ENCODE measurements at places on chromosomes 16 and 17.

GRCh38 chr17:4087911-4088693, 54.7 kb downstream of the ZZEF1 start:
- no peak for DNase-seq

GRCh38 chr17:3505008-3505407, 29.2 kb downstream of the ASPA start:
- DNase-seq: no peak

DNA sequence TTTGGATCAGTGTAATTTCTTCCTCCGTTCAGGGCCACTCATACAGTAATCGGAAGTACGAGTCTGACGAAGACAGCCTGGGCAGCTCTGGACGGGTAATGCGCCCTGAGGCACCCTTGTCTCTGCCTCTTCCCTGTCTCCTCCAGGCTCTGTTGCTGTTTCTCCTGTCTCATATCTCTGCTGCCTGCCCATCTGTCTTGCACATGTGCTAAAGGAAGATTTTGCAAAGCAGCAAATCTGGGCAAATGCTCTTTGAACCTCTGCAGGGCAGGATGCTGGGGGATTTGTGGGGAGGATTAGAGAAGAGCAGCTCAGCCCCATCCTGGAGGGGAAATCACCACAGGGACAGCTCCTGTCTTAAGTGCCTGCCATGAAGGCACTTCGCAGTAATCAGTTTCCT, 32.4 kb upstream of the POLR3E start:
- no peak for DNase-seq

- no peak for DNase-seq
Measured at GRCh38 chr16:48590476-48590875, 19.5 kb downstream of the N4BP1 start.

- no peak for DNase-seq
Measured at GRCh38 chr16:2190659-2191445, 5.6 kb downstream of the CASKIN1 start.

DNA sequence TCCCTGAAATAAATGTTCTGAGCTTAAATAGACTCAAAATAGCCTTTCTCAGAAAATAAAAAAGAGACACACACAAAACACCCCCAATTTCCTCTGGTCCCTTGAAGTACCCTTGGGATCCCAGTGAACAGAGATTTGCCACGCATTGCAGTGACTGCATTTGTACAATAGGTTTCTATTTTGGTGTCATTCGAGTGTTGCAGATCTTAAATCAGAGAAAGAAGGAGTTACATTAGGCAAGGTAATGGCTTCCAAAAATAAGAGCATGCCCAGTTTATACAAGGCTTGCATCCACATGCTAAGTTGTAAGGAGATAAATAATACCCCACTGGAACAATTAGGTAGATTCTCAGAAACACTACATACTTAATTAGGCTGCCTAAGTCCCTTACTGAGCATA, 2.2 kb downstream of the TOX3 start:
- no peak for DNase-seq

DNA sequence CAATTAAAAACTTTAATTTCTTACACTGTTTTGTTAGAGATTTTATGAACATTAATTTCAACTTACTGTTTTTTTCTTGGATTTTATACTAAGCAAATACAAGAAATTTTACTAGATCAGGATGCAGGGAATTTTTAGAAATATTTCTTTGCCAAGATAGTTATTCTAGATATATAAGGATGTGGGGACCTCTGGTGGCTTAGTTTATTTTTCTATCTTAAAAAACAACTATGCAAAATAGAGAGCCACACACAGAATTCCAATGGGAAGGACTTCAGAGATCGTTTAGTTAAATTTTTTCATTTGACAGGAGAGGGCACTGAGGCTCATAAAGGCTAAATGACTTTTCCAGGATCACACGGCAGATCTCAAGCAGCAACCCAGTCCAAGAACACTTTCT, 23.0 kb upstream of the CAPNS2 start:
- DNase-seq: no peak

- no peak for DNase-seq
Measured at GRCh38 chr17:2090804-2091534, 36.1 kb downstream of the HIC1 start.

- DNase-seq: no peak
Measured at GRCh38 chr17:11388054-11388453, 147.0 kb downstream of the SHISA6 start.

GRCh38 chr16:4067262-4068001, 48.8 kb downstream of the ADCY9 start:
- no peak for DNase-seq

DNA sequence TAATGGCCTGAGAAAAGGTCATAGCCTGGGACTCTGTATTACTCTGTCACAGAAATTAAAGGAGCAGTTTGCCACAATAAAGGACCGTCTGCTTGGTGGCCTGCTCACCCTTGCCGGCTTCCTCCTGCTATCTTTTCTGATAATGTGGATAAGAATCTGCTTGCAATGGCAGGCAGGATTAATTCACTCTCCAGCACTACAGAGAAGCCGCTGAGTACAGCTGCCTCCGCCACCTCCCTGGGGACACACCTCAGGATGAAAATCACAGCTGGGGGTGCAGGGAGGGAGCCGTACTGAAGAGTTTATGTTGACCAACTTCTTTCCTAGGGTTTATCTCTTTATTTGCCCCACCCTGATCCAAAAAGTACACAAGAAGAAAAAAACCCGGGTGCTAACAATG, 245.9 kb upstream of the RPL38 start:
- DNase-seq: no peak

DNA sequence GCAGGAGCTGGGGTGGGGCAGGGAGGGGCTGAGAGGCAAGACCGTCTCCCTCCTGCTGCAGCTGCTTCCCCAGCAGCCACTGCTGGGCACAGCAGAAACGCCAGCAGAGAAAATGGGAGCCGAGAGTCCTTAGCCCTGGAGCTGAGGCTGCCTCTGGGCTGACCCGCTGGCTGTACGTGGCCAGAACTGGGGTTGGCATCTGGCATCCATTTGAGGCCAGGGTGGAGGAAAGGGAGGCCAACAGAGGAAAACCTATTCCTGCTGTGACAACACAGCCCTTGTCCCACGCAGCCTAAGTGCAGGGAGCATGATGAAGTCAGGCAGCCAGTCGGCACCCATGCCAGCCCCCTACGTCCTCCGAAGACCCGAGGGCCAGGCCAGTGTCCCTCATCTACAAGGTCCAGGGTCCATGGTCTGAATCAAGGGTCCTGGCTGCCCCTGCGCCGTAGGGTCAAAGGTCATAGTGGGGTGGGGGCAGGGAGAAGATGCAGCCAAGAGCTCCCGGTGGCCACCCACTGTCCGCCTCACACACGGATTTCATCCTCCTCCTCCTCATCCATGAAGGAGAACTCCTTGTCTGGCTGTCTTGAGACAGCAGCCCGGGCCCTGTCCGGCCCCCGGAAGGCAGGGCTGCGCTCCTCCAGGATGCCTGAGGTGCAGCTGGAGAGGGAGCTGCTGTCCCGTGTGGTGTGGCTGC, 23.4 kb upstream of the CPSF4L start:
- DNase-seq: no peak

DNA sequence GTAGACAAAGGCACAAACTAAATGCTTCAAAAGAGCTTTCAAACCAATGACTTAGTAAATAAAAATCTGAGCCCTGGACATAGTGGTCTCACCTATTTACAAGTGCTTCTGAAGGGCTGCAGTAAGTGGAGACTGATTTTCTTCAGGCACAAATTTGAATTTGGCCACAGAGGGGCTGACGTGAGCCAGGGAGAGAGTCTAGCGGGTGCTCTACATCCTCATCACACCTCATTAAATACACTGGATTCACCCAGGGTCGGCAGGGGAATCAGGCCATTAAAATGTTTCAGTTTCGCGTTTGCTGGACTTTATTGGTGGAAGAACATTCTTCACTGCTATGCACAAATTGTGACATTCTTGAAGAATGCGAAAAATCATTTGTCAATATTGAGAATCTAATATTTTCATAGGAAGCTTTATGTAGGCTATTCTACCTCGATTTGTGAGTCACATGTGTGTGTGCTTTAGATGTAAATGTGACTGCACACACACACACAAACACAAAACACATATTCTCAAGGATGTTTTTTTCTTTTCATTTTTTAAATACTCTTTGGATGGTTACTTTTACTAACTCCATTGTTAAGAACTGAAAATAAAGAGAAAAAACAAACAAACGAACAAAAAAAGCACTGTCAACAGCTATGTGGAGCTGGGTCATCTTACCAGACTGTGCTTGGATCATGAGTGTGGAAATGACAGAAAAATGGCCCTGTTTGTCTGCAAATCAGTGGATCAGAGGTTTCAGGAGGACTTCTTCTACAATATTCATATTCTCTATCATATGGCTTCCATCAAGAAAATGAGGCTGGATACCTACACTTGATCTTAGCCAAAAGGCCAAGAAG, 58.9 kb downstream of the CDH11 start:
- no peak for DNase-seq

DNA sequence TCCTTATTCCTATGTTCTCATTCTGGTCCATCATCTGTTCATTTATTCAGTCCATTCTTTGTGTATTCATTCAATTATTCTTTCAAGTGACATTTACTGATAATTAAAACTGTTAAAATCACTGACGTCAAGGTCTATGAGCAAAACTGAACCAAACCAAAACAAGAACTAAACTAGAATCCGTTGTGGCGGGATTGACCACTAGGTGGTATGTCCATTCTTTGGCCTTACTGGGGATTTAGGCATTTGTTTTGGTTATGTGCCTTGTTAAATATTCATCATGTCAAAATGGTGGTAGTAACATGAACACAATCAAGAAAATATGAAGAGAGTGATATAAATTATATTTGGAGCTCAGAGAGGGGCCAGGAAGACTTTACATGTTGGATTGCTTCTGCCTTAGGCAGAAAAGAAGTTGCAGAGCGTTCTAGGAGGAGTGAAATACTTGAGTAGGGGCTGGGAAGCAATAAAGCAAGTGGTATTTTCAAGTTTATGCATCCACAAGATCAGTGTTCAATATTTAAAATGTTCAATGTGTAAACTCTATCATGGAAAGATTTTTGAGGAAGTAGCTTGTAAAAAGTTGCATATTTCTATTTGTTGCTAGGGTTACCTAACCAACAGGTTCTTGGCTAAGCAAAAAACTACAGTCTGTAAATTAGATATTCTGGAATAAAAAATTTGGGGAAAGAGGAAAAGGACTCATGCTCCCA, 129.0 kb downstream of the CDH13 start:
- no peak for DNase-seq

DNA sequence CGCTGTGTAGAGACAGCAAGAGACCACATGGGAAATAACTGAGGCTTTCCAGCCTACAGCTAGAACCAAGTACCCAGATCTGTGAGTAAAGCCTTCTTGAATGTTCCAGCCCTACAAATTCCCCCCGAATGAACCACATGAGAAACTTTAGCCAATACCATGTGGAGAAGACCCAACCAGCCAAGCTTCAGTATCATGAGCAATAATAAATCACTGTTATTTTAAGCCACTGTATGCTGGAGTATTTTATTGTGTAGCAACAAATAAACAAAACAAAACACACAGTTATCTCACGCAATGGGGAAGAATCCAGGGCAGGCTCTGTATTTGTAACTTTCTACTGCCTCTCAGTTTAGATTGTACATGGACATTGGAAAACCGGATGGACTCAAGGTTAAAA, 426.2 kb downstream of the CDH11 start:
- no peak for DNase-seq

GRCh38 chr16:71865173-71865863, 18.7 kb downstream of the ZNF821 start:
- DNase-seq: no peak

- DNase-seq: no peak
Measured at GRCh38 chr16:72760581-72760980, 287.3 kb downstream of the ZFHX3 start.

DNA sequence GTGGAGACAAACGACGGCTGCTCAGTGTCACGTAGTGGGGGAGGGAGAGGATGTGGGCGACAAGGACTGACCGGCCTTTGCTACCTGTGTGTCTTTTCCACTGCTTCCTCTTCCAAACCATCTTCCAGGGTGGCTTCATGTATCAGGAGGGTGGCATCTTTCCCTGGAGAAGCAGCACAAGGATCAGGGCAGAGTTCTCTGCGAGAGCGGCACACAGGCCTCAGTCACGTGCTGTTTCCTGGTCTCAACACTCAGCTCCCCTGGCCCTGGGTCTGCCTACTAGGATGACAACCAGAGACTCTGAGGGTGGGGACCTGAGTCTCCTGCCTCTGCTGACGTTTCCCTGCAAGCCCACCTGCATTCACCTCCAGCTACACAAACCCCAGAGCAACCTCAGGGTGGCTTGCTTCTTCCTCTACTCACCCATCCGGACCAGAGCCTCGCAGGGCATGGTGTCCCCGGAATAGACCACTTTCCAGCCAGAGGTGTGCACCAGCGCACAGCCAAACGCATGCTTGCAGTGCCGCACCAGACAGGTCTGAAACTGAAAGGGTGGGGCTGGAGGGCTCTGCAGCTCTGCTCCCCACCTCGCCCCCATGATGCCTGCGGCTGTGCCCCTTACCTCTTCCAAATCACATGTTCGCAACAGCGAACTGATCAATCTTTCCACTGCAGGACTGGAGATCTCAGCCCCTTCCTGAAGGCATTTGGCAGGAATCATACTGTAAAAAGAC, 23.3 kb downstream of the ELAC2 start:
- DNase-seq: no peak

DNA sequence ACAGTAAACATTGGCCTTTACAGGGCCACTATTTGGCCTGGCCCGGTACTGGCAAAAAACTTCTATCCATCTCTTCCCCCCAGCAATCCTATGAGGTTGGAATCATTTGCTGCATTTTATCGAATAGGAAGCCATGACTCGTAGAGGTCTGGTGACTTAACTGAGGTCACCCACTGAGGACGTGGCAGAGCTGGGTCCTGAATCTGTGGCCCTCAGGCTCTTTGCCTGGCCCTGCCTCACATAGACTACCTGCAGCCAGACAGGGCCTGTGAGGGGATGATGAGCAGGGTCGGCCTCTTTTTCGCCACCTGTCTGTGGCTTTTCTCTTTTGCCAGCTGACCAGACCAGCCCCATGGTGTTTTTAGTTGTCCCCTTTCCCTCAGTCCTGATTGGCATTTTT, 1.9 kb downstream of the PPP4C start:
- DNase-seq: no peak

GRCh38 chr16:87584271-87584670, 18.0 kb upstream of the JPH3 start:
- DNase-seq: no peak

- no peak for DNase-seq
Measured at GRCh38 chr16:58471209-58471975, 28.6 kb upstream of the NDRG4 start.

DNA sequence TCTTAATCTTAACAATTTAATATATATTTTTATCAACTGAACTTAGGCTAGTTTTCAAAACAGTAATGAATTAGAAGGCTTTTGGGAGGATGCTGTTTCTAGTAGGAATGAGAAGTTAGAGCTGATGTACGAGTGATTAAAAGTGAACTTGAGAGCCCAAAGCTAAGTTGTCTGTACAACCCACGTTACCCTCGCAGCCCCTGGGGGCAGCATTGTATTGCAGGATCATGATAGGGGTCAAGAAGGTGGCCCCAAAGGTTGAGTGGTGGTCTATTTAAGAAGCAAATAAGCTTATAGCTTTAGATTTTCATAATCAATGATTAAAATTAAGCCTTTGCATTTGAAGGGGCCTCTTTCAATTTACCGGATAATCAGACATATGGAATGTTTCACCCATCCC, 33.7 kb upstream of the ALDH3A2 start:
- no peak for DNase-seq

GRCh38 chr17:41967921-41968578, 1.5 kb downstream of the CNP start:
- DNase-seq: no peak

Measured in activated CD4-positive, alpha-beta T cell treated with anti-CD3 and anti-CD28 coated beads for 36 hours (primary cell).